Cerebellar cortex (tissue), 1 donor: ENCODE measurements at places on chromosomes 4 and X.
A peak's percentile ranks its signal among the peaks of the same experiment; 100 is the strongest.

- peak; percentile 77 for DNase-seq
Observed at GRCh38 chr4:23889814-23890341, at the start of gene PPARGC1A. Gene PPARGC1A (minus strand): TSS chr4:23890047. CDS start chr4:23889957, 90 bp downstream.

DNA sequence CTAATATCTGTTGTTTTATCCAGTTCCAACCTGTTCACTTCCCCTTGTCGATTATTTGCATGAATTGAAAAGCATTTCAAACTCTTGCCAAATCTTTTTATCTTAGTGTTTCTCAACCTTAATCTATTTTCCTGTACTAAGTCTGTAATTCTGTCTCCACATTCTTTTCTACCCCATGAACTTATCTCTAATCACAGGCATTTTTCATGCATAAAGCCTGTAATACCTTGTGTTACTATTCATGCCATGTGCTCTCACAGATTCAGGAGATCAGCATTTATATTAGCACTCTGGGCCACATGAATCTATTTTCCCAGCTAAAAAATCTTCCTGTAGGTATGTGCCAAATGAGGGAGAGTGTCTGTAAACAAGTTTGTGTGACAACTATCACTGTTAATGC lies 1360.9 kb downstream of the STIM2 start:
- no peak for DNase-seq

GRCh38 chr4:189530848-189531247 lies 409.8 kb upstream of the FRG1 start:
- no peak for DNase-seq

DNA sequence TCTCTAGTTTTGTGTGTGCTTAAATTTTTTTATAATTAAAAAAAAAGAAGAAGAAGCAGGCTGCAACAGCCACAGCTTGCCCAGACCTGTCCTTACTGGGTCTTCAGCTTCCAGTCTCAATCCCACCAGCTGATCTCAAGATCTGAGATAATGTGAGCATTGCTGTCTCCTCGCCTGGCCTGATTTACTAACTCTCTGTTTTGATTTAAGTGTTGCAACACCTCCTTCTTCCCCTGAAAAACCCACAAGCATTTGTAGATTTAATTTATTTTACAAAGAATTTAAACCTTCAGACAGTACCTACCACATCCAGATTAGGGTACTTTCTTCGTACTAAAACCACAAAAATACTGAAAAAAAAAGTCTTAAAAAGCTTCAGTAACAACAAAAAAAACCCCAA lies 38.0 kb downstream of the FAM241A start:
- DNase-seq = no peak
